ENCODE measurements at places on chromosomes 6 and 20. TPM values are rescaled to one million over a fixed set of nuclear protein-coding genes. Genes with fewer than 3 reads are reported as not detected.
A peak's percentile ranks its signal among the peaks of the same experiment; 100 is the strongest.

Gene HTR1E
- total RNA-seq = not detected

GRCh38 chr6:132719736-132720448 is 6.0 kb upstream of the VNN1 start:
- no peak for DNase-seq

Gene BNIP5
- 0.44 TPM for total RNA-seq

Gene GHRH
- not detected for total RNA-seq

DNA sequence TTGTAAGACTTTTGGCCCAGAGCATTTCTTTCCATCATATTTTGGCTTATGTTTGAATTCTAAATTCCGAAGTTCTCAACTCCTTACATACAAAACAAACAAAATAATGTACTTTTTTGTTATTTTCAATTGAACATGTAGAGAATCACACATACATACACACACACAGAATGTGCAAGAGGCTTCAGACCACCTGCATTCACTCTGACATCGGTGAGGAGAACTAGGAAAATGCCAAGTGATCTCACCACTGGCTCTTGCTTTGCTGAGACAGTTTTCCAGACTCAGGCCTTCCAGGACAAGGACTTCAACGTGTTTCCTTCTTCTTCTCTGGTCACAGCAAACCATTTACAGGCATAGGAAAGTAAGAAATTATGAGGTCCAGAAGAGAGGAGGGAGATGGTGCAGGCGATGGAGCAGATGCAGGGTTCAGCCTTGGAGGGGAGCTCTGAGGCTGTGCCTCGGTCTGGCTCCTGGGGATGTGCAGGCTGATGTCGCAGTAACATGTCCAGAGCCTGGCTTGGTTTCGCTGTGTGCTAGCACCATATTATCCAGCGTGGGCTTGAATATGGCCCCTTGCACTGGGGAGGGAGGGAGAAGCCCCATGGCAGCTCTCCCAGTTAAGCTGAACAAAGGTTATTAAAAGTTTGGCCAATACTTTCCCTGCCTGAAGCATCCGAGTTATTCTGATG is 93.4 kb downstream of the DACT2 start:
- DNase-seq = no peak

- no peak for DNase-seq
Observed at GRCh38 chr20:36051318-36052116, 83.1 kb downstream of the CNBD2 start.

Gene PDE10A
- total RNA-seq = 23.1 TPM

DNA sequence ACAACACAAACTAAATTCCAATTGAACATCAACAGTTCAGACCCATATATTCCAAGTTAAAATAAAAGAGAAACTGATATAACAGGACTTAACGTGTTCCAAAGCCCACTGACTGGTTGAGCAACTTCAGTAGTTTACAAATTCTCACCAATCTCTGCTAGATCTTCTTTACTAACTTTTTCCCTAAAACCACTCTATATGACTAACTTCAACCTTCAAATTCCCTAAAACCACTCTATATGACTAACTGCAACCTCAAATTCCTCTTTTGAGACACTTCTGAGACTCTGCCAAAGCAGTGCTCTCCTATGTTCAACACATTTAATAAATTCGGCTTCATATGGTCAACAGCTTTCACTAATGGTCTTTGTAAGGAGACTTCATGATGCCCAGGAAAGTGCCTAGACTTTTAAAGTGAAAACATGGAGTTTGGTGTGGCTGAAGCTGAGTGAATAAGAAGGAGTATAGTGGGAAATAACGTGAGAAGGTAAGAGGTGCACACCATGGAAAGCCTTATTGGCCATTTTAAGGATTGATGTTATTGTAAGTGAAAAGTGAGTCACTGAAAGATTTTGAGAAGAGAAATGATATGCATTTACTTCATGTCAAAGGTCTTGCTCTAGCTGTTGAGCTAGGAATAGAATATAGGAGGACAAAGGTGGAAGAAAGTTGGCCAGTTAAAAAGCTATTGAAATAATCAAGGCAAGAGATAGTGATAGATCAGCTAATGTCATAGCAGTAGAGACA is 134.0 kb upstream of the HCRTR2 start:
- DNase-seq = no peak

DNA sequence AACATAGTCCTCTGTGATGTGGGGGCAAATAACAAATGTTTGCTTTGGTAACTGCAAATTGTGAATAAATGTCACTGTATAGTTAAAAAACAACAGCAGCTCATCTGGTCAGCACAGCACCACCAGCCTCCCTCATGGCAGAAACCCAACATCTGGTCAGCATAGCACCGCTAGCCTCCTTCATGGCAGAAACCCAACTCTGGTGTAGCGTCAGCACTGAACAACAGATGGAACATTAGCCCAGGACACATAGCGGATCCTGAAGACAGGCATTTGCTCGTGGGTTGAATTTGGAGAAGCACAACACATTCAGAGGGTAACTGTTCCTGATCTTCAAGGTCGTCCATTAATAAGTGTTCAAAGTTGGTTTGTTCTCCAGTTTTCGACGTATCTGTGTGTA is 265.9 kb downstream of the DLL1 start:
- DNase-seq = peak; percentile 42

Gene NNAT
- total RNA-seq = 0.25 TPM
